ENCODE measurements at places on chromosomes 5 and 9.

DNA sequence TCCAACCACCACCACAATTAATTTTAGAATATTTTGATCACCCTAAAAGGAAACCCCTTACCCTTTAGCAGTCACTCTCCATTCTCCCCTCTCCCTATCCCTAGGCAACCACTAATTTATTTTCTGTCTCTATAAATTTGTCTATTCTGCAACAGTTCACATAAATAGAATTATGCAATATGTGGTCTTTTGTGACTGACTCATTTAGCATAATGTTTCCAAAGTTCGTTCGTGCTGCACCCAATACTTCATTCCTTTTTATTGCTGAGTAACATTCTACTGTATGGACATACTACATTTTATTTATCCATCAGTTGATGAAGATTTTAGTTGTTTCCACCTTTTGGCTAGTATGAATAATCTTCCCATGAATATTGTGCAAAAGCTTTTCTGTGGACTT lies 18.2 kb upstream of the CDC20B start:
- DNase-seq: no peak

DNA sequence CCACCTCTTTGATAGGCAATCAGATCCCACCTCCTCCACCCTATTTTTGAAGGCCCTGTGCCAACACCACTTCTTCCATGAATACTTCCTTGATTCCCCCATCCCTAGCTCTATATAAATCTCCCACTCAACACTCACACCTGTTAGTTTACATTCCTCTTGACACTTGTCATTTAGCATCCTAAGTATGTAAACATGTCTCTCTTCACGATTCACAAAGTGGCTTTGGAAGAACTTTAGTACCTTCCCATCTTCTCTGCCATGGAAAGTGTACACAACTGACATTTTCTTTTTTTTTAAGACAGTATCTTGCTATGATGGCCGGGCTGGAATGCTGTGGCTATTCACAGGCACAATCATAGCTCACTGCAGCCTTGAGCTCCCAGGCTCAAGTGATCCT lies 1.5 kb upstream of the FXN start:
- DNase-seq: no peak

DNA sequence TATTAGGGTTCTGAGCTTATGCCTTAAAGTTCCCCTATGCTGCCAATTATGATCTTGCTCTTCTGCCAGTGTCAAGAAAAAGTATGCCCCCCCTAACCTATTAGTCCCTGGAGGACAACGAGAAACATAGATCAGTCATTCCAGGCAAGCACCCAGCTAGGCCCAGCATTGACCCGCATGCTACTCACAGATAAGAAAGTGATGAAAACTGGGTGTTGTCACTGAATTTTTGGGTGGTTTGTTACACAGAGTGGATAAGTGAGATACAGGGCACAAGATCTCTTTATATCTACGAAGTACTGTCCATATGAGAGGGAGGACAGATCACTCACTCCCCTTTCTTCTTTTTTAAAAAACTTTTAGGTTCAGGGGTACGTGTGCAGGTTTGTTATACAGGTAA lies 6.4 kb upstream of the TEX48 start:
- DNase-seq: no peak

- no peak for DNase-seq
Measured at GRCh38 chr5:35856765-35857351, at the start of gene IL7R. Gene IL7R, plus strand, starts transcription at chr5:35856891. Its CDS starts 87 bp downstream, at chr5:35856978.

GRCh38 chr5:132283423-132284043 lies 10.7 kb upstream of the SLC22A4 start:
- no peak for DNase-seq

DNA sequence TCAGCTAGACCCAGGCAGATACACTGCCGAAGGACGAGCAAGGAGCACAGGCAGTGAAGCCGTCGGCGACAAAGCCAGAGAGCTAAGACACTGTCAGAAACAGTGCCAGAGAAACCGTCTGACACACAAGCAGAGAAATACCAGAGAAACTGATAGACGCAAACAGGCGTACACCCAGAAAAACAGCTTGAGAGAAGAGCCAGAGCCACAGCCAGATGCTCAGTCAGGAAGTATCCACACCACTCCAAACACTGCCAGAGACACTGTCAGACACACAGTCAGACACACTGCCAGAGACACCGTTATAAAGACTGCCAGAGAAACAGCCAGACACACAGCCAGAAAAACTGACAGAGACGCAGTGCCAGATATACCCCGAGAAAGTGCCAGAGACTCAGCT lies 19.1 kb downstream of the CNTFR start:
- DNase-seq: no peak

DNA sequence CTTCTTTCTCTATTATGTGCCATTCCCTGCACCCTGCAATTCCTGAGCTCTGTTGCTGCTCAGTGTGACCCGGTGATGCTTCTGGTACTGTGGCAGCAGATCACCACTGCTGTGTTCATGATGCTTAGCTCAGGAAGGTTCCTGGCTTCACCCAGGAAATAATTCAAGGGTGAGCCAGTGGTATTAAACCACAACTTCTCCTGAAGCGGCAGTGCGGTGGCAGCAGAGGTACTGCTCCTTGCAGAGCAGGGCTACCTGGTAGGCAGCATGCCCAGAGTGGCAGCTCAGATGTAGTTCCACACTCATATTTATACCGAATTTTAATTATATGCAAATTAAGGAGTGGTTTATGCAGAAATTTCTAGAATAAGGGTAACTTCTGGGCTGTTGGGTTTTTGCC lies 213.8 kb upstream of the ZNF608 start:
- DNase-seq: no peak

Measured in upper lobe of right lung (tissue), 1 donor.